ENCODE measurements at places on chromosomes 3 and 15.

DNA sequence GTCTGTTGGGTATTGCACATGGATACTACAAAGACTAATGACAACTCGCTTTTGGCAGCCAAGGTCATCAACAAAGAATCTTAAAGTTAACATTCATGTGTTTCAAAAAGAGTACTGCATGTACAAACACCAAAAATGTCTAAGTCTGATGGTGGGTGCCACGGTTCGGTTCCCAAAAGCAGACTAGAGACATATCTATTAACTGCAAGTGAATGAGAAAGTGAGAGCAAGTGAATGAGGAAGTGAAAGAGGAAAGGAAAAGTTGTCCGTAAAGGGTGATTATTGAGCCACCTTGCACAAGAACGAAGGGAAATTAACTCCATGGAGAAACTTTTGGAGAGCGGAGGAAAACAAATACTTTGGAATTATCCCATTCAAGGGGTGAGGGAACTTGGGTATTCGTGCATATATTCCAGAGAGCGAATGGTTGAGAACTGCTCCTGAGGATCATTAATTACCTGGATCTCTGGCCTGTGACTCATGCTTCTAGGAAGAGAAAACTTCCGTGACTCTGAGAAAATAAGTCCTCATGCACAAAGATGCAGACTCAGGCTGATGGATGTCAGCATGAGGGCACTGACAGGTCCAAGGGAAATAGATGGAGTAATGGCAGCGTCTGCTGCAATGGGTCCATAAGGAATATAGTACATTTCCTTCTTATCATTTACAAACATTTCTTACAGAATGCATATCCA is 336.5 kb upstream of the TGFBR2 start:
- DNase-seq = peak; percentile 36

- DNase-seq = peak; percentile 17
Measured at GRCh38 chr15:72365844-72366243, 10.0 kb downstream of the HEXA start.

- DNase-seq = no peak
Measured at GRCh38 chr3:136512381-136512780, 239.8 kb downstream of the STAG1 start.

- no peak for DNase-seq
Measured at GRCh38 chr3:149831321-149831720, 18.3 kb downstream of the RNF13 start.

GRCh38 chr3:144957398-144958101 is 985.9 kb downstream of the DIPK2A start:
- DNase-seq = no peak

DNA sequence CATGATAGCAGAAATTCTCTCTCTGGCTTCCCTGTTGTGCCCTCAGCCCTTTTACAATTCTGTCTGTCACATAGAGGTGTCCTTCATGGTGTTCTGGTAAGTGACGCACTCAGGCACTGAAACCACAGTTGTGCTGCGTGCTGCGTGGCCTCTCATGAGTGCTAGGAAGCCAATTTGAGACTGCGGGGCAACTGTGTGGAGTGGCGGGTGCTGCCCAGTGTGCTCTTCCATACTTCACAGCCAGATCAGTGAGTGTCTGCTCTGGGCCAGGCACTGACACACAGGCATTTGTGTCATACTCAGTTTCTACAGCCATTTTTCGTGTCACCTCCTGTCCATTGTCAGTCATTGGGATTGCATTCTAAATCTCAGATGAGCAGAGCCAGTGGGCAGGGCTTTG is 133.1 kb upstream of the PLXNA1 start:
- no peak for DNase-seq

GRCh38 chr15:90325726-90326125 is 26.4 kb upstream of the ZNF774 start:
- DNase-seq = no peak

DNA sequence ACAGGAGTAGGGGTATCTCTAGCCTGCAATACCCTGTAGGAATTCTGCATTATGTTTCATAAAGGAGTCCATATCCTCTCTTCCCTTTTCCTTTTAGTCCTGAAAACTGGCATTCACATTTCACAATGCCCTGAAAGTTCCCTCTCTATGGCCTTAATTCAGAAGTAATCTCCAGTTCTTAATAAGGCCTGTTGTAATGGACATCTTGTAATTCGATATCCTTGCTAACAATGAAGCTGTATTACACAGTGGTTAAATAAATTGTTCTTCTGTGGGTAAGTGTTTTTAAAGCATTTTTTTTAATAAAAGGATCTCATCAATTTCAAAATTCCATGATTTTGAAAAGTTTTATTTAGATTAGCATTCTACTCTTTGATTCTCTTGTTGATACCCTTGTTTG is 34.3 kb upstream of the NEO1 start:
- no peak for DNase-seq

GRCh38 chr3:197552198-197552597 is 3.6 kb downstream of the BDH1 start:
- no peak for DNase-seq

- no peak for DNase-seq
Measured at GRCh38 chr3:169509359-169509758, 154.2 kb downstream of the MECOM start.

DNA sequence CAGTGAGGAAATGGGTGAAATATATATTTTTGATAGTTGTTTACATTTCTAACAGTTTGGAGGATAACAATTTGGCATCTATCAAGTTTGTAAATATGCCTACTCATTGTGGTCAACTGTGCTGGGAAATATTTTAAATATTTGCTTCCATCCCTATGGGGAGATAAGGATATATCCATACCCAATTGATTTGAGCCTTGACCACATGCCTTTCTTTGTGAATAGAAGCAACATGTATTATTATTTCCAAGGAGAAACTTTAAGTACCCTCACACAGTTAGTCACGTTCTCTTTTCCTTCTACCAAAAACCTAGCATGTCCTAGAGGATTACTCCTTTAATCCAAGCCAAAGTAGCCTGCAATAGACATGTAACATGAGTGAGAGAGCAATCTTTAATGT is 245.4 kb upstream of the CBLB start:
- DNase-seq = no peak

DNA sequence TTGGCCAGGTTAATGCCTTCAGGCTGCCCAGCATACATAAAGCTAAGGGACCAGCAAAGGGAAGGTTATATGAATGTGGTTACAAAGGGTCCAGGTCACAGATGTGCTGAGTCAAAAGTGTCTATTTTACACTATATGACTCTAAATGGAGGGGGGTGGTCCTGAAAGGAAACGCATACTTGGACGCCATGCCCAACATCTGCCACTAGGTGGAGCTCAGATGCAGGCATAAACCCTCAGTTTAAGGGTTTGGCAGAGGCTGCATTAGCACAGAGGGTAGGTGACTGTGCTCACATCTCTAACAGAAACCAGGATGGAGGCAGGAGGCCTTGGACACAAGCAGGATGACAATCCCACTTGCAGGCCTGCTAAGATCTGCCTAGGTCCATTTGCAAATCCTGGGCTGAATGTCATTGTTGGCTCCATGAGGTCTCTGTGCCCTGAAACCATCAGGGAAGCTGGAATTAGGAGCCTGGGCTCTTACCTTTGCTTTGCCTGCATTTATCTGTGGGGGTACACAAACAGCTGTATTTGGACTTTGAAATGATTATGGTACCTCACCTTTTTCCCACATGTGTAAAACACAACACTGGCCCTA is 55.8 kb downstream of the ZNF621 start:
- DNase-seq = peak; percentile 61

- no peak for DNase-seq
Measured at GRCh38 chr3:171526146-171526545, 65.9 kb upstream of the TNIK start.

DNA sequence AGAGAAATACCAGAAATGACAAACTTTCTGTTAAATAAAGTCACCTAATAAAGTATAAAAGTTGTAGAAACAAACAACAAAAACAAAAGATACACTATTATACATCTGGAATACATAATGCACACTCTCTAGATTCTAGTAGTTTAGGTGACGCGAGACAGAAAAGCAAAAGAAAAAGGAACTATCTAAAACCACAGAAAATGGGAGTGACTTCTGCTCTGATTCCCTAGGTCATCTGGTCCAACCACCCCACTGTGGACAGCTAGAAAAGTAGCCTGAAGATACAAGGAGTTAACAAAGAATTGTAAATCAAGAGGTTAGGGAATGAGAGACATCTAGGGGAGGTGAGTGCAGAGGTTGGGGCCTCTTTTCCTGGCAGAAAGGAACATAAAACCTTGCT is 39.1 kb downstream of the DHX36 start:
- DNase-seq = no peak

DNA sequence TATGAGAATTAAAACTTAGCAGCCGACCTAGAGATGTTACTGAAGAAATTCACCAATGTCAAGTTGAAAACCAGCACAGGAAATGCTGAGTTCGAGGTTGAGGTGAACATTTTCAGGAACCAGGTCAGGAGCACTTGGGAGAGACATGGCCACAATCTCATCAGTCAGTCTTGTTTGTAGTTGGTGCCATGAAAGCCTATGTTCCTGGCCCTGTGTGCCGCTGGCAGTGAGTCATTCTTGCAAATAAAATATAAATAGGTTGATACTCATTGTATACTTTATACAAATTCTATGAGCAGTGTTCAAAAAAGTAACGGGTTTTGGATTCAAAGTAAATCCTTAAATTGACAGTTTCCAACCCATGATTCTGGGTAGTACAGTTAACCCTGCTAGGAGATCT is 1.5 kb upstream of the FSIP1 start:
- DNase-seq = no peak
